ENCODE measurements at places on chromosomes 2 and 18.

- no peak for DNase-seq
These were observed 15.6 kb downstream of the TRABD2A start for GRCh38 chr2:84865181-84865783.

DNA sequence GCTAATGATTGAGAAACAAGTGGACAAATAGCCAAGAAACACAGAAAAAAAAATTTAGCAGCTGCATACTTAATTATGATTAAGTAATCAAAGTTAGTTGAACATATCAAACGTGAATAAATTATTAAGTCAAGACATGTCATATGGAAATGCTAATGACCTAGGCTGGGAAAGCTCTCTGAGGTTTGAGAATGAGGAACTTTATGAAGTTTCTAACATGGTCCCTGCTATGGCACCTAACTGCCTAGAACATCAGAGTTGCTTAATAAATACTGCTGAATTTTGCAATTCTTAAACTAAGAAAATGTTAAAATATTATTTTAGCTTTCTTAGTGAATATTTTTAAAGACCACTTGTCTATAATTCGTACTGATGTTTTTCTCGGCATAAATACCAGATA, 99.8 kb downstream of the AFF3 start:
- no peak for DNase-seq

GRCh38 chr2:23901966-23902846, 24.7 kb downstream of the ATAD2B start:
- no peak for DNase-seq

- peak; percentile 69 for DNase-seq
These were observed 128.5 kb downstream of the STK39 start for GRCh38 chr2:168118733-168119514.

GRCh38 chr2:196205011-196205766, 33.8 kb upstream of the STK17B start:
- DNase-seq, result no peak

- DNase-seq, result no peak
These were observed 160.5 kb upstream of the STK17B start for GRCh38 chr2:196331851-196332250.

DNA sequence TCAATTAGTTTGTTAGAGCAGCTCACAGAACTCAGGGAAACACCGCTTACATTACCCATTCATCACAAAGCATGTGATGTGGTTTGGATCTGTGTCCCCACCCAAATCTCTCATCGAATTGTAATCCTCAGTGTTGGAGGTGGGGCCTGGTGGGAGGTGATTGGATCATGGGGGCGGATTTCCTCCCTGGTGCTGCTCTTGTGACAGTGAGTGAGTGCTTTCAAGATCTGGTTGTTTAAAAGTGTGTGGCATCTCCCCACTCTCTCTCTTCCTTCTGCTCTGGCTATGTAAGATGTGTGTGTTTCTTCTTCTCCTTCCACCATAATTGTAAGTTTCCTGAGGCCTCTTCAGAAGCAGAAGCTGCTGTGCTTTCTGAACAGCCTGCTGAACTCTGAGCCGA, 63.5 kb upstream of the AGPS start:
- no peak for DNase-seq

DNA sequence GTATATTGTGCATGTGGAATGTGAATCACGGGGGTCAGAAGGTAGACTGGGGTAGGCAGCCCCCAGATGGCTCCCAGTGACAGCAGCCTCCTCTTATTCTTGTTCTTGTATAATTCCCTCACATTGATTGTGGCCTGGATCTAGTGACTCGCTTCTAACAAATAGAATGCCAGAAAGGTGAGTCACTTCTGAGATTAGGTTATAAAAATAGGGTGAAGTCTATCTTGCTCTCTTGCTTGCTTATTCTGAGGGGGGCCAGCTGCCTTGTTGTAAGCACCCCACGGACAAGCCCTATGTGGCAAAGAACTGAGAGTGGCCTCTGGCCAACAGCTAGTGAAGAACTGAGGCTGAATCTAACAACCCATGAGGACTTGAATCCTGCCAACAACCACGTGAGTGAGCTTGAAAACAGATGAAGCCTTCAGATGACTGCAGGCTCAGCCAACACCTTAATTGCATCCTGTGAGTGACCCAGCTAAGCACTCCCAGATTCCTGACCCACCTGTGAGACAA, 15.6 kb upstream of the RMND5A start:
- no peak for DNase-seq

GRCh38 chr2:165697748-165698443, 96.2 kb downstream of the GALNT3 start:
- DNase-seq, result no peak

- no peak for DNase-seq
These were observed 127.5 kb downstream of the DTNB start for GRCh38 chr2:25545899-25546298.

- no peak for DNase-seq
These were observed 100.1 kb upstream of the MAP4K4 start for GRCh38 chr2:101597347-101597944.

GRCh38 chr2:160984426-160985077, 175.7 kb upstream of the TANK start:
- no peak for DNase-seq

DNA sequence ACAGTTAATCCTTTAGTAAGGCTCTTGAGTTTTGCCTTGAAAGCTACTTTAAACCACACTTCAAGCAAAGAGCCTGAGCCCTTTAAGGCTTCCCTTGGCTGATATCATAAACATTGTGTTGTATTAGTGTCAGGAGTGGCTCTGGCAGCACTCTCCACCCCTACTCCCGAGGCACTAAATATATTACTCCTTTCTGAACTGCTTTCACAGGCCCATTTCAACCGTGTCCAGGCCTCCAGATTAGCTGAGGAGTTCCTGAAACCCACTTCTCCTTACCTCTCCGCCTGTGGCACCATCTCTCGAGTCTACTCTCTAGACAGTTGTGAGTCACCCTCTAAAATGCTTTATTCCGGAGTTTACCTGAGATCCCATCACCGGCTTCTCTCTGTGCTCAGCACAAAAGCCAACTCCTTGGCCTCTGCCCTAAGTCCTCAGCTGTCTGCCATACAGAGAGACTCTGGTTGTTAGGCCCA, 14.4 kb upstream of the STON1 start:
- no peak for DNase-seq

DNA sequence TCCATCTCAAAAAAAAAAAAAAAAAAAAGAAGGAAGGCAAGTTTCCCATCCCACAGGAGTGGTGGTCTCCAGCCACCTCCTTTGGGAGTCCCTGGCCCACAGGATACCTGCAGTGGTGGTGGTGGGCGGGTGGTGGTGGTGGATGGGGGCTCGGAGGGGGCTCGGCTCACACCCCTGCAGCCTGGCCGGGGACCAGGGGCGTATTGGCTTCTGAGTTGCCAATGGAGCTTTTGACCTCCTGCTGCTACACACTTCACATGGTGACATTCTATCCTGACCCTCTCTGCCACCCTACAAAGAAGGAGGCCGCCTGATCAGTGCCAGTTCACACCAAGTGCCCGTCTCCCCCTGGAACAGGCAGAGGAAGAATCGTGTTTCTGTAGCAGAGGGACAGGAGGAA, 119.6 kb downstream of the NFATC1 start:
- DNase-seq, result no peak

GRCh38 chr2:111095434-111095833, 25.3 kb upstream of the BCL2L11 start:
- DNase-seq, result no peak

DNA sequence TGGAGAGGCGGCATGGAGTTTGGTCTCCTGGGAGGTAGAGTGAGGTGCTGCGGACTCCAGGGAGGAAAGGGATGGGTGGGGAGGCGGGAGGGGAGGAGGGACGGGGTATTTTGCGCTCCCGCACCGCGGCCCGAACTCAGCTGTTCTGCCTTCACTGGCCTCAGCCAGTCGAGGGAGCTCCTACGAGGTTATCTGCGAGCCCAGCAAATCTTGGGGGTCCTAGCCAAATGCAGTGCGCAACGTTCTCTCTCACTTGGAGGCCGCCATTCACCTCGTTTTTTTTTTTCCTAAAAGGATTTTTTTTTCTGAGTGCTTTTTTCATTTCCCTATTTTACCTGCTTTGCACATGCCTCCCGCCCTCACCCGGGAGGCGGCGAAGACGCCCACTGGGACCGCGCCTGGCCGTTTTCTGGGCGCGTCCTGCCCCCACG, 877 bp upstream of the BCL2L11 start:
- DNase-seq, result no peak

- no peak for DNase-seq
These were observed 114.8 kb upstream of the PKDCC start for GRCh38 chr2:41933046-41933420.

DNA sequence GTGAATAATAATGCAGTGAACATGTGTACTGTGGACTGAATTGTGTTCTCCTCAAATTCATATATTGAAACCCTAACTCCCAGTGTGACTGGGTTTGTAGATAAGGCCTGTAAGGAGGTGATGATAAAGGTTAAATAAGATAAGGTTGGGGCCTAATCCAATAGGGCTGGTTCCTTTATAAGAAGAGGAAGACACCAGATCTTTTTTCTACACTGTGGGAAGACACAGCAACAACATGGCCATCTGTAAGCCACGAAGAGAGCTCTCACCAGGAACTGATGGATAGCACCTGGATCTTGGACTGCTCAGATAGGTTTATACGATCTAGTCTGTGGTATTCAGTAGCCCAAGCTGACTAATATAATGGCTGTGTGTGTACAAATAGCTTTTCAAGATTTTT, 66.8 kb downstream of the BMPR2 start:
- DNase-seq, result no peak

DNA sequence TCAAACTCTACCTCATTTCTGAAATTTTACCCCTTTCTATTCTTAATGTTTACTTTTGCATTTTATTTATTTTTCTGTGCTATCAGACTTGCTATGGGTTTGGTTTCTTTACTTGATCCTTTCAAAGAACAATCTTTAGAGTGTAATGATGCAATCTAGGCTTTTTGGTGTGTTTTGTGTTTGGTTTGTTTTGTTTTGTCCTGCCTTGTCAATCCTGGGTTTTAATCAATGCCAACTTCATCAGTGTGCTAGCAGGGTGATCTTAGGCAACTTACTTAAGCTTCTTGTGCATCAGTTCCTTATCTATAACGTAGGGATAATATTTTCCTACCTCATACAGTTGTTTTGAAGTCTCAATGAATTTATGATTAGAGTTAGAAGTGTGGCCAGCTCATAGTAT, 350.4 kb downstream of the NR4A2 start:
- no peak for DNase-seq

DNA sequence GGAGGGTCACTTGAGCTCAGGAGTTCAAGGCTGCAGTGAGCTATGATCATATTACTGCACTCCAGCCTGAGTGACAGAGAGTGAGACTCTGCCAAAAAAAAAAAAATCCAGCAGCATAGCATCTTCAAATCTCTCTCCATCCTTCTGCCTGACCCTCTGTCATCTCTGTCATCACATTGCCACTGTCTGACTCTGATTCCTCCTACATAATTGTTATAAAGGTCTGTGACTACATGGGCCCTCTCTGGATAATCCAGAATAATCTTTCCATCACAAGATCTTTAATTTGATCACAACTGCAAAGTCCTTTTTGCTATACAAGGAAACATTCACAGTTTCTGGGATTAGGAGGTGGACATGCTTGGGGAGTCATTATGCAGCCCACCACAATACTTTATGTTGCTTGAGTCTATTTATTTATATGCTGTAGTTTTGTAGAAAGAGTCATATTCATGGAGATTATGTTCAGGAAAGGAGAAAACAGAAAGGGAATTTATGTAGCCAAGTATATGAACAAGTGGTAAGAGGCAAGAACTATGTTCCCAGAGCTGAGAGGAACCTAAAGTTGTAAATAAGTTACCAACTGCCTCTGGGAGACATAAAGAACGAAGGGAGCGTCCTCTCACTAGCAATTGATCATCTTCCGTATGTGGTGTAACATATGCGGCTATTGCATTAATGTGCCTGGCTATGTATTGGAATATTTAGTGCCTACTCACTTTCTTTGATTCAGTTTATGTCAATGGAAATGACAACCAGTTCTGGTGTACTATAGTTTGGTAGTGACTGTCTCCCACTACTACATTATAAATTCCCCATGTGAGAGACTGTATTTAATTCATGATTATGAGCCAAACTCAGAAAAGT, 21.5 kb downstream of the RND3 start:
- no peak for DNase-seq

- DNase-seq, result no peak
These were observed 60.0 kb upstream of the OTOF start for GRCh38 chr2:26537826-26538475.

GRCh38 chr18:33761363-33761762, 183.3 kb downstream of the ASXL3 start:
- no peak for DNase-seq

DNA sequence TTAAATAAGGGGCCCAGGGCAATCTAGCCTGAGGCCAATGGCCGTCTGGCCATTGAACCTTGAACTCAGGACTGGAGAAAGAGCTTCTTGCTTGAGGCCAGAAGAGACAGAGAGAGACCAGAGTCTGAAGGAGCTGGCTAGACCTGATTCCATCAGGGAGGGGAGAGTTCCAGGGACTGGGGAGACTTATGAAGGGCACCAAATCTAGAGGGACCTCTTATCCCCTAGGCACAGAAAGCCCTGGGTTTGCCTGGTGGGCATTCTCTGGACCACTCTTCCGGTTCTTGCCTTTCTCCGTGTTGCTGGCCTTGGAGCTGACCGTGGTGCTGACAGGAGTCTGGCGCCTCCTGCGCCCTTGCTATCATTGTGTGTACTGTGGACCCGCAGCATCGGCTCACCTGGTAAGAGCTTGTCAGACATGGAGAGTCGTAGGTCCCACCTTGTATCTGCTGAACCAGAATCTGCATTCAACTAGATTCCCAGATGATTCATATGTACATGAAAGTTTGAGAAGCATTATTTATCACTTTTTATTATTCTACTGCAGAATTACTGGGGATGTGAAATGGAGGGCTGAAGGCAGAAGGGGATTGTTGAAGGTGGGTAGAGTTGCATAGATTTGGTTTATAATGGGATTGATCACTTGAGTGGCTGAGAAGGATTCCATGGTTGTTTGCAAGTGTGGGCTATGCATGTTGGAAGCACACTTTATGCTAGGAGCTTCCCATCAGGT, 4.3 kb upstream of the TRPM8 start:
- no peak for DNase-seq

DNA sequence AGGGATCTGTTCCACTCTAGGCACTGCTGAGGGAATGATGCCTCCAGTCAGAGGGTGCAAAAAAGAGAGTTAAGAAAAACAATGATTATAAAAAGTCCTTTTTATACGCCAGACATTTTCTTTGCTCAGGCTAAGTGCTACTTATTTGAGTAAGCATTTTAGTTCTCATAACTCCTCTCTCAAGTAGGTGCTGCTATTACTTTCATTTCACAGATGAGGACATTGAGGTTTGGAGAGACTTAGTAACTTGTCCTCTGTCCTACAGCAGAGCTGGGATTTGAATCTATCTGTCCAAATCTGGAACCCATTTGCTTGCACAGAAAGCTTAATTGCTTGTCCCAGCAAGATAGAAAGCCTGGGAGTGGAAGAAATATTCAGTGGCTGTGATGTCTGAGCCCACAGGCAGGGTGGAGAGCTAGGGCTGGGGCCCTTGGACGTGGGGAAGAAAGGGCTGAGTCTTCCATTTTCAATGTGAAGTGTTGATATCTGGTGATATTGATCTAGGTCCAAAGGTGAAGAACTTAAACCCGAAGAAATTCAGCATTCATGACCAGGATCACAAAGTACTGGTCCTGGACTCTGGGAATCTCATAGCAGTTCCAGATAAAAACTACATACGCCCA, 5.8 kb downstream of the IL37 start:
- no peak for DNase-seq
